Activated CD8-positive, alpha-beta memory T cell treated with anti-CD3 and anti-CD28 coated beads for 24 hours (primary cell): ENCODE measurements at places on chromosomes 6 and 20.

DNA sequence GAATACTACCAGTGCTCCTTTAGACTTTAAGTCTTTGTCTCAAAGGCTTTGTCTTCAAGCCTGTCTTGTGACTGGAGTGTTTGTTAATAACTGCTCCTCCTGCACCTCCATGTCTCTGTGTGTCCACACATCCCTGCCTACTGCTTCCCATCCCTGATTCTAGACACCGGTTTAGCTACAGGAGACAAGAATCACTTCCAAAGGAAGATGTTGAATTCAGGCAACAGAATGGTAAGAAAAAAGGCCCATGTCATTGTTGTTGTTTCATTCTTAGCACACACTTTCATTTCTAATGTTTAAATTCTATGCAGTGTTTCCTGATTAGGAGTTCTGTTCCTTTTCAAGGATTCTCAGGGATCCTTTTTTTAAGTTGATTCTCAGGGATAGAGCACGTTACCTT is 293.6 kb upstream of the STXBP5 start:
- no peak for DNase-seq

DNA sequence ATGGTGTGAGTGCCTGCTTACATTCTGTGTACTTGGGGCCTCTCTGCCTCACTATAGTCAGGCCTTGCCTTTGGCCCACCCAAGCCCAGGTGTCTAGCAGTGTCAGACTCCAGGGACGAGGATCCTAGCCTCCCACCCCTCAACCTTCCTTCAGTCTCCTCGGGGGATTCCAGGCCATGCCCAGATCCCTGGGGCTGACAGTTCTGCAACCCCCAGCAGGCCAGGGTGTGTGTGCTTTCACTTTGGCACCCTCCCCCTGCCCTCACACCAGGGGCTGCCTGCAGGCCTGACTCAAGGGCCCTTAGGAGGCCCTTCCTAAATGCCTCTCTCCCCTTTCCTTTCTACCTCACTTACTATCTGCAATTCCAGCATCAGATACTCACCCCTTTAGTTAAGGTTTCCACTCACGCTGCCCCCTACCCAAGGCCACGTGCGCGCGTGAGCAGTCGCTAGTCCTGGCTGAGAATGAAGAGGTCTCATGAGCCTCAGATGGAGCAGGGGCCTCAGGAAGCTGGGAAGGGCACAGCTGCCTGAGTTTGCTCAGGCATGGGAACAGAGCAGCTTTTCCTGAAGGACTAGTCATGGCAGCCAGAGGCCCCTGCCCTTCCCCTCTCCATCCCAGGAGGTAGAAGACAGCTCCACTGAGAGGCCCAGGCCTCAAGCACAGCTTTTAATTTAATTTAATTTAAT is 859 bp upstream of the CLPS start:
- no peak for DNase-seq

GRCh38 chr6:121879149-121879548 is 443.7 kb downstream of the GJA1 start:
- DNase-seq, result no peak

GRCh38 chr20:3777716-3778629 is 3.3 kb downstream of the SPEF1 start:
- peak; percentile 87 for DNase-seq

DNA sequence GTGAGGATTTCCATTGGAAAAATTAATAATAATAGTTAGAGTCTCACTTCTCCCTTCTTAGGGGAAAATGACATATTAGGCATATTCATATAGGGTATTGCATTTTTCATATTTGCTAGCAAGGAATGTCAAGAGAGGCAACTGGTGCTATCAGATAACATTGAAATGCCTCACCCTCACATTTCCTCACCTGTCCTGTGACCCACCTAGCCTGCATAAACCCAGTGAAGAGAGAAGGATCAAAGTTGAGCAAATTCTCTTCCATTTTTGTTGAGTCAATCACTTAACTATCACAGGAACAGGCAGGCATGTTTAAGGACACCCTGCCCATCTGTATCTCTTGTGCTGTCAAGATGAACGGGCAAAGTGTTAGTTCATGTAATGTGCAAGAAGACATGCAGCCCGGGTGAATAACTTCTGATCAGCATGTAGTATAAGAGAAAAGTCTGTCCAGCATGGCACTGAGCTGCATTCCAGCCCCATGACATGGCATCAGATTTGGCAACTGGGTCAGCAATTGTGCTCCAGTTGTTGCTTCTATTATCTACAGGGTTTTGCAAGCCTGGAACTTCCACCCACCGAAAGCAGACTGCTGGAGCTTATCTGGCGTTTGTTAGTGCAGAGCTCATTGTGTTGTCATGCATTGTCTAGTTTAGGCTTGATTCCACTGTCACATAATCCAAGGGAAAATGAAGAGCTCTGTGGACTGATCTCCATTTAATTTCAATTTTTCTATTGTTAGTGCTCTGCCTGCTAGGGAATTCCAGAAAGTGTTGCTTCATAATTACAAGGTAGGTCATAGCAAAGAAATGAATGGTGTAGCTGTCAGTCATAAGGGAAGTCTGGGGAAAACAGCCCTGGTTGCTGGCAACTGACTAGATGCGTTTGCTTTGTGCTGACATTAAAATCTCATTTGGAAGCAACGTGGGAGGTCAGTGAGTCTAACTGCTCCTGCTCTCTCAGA is 138.4 kb upstream of the TNFAIP3 start:
- DNase-seq, result no peak

DNA sequence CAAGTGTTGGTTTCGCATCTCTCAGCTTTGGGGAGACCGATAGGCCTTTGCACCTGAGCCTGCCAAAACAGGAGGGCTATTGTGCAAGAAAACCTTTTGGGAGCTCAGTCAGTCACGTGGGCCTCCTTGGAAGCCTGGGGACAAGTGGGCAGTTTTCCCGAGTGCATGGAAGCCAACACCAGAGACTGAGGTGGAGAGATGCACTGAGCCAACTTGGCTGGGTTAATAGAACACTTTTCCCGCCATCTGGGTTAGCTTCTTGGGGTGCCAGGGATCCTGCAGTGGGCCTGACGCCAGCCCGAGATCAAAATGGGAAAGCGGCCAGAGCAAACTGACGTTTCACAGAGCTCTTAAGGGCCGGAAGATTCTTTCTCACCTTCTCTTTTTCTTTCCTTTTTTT is 2.8 kb upstream of the OOEP start:
- DNase-seq, result no peak

DNA sequence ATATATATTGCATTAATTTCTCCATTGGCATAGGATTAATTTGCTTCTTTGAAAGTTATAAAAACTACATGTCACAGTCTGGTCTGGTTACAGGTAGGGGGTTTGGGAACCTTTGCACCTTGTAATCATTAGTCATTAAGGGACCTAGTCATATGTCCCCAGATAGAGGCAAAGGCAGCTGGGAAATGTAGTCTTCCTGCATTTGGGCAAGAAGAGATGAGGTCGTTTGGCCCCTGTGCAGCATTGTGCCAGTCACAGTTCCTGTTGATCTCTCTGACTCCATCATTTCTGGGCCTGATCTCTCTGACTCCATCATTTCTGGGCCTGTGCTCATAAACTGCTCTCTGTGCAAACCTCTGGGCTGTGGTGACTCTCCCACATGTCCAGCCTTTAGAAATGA is 73.2 kb downstream of the BCKDHB start:
- no peak for DNase-seq

DNA sequence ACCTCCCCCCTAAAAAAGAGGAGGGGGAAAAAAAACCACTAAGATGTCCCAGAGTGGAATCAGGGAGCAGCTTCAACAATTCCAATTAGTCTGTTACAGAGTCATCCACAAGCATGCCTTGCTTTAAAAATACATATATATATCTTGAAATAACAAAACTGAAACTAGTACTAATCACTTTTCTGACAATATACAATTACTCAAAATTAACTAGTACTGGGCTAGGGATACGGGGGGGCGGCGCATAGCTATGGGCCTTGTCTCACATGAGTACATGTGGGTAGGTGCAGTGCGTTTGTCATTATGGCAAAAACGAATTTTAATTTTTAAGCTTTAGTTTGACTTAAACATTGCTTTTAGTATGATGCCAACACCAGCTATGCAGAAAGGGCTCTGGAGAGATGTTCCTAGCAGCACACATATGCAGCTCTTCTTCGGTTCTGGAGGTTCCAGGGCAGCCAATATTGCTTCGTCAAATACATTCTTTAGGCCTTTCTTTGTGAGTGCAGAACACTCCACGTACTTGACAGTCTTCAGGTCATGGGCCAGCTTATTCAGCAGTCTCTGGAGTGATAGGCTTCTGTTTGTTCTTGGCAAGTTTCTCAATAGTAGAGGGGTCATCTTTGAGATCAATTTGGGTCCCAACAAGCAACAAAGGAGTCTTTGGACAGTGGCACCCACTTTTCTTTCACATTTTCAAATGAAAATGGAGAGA is 38.8 kb downstream of the ITCH start:
- DNase-seq, result no peak

DNA sequence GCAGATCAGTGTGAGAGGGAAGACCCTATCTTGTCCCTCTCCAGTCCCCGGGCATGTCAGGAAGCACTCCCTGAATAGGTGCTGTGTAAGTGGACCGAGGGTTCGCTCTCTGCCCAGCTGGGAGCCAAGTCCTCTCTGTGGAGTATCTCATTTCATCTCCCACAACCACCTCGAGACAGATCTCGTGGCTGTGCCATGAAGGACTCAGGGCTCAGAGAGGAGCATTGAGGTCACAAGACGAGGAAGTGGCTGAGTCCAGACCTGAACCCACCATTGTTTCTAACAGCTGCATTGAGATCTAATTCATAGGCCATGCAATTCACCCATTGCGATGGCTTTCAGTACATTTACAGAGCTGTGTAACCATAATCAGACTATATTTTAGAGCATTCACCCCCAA is 34.7 kb upstream of the STX16 start:
- DNase-seq, result no peak

- DNase-seq, result no peak
Observed at GRCh38 chr6:113120224-113120581, 736.9 kb upstream of the MARCKS start.

DNA sequence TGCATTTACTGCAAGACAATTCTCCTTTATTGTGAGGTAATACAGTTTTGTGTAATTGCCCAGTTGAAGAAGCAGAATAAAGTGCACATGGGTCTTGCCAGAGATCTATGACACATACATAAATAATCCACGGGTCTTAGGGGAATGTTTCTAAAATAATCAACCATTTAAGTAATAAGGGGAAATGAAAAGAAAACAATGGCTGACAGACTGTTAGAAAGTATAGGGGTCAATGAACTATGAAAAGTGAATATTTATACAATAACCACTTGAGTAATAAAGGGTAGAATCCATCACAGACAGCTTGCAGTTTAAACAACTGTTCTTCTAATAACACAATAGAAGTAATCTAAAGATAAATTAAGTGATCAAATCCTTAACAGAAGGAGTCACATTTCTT is 477.2 kb downstream of the EYS start:
- DNase-seq, result no peak

DNA sequence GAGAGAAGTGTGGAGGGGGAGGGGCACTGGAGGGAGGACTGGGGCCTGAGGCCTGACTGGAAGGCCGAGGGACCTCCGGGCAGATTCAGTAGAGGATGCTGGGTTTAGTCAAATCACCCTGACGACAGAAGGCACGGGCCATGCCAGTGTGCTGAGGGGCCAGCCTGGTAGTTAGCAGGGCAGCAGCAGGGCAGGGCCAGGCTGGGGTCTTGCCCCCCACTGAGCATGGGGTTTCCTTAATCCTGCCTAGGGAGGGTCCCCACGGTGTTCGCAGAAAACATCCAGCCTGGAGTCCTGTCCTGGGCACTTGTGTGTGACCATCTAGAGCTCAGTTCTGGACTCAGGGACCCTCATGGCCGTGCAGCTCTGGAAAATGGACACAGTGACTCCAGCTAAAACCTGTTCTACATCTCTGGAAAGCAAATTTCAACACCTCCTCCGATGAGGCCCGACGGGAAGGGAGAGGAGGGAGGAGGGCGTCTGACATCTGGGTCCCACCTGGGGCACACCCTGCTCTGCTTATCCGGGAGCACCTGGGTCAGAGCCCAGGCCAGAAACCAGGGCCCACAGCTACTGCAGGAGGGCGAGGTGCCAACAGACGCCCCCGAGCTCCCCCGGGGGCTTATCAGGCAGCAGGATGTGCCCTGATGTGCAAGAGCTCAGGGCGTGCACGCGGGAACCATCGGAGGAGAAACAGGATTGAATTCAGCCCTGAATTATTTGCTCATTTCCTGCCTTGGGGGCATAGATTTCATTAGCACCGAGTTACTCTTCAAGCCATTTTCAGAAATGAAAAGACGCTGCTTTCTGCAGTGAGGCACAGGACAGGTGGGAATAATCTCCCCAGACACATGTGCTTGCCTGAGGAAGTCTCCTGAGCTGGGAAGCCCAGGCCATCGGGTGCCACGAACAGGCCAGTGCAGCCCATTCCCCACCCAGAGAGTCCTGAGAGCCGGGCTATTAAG is 78.0 kb upstream of the MPC1 start:
- no peak for DNase-seq

- DNase-seq, result no peak
Observed at GRCh38 chr6:121330516-121330915, 3.8 kb downstream of the TBC1D32 start.

DNA sequence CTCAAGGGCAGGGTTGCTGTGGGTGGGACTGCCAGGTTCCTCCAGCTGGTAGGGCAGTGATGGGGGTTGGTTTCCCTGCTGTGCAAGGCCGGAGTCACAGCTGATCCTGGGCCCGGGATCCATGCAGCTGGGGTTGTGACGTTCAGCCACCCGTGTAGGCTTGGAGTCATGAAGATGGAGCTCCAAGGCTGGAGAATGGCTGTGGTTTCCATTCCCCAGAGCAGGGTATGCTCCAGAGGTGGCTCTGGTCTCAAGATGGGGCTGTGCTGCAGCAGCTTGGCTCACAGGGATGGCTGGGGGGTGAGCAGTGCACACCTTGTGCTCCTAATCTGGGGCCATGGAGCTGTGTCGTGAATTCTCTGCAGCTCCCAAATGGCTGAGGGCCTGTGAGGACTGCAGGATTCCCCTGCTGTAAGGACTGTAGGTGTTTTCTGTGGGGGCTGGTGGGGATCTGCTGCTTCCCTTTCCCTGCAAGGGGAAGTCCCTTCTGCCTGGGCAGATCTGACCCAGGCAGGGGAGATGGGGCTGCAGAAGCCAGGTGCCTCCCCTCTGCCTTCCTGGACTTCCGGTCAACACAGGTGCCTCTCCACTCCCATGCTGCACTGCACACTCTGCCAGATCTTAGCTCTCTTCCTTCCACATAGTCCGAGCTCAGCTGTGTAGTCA is 15.9 kb downstream of the KIF25 start:
- no peak for DNase-seq

DNA sequence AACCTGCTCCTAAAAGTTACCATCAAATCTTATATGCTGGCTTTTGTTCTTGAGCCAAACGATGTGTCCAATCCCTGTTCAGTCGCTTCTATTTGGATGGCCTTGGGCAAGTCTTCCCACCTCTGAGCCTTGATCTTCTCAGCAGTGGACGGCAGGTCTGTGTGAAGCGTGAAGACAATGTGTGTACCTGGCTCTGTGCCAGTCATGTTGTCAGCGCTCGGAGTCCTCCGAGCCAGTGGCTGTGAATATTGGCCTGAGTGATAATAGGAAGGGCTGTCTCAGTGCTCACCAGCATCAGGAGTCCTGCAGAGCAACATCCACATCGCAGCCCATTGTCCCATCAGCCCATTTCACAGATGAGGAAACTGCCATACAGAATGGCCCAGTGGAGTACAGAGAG is 219.0 kb downstream of the CDC5L start:
- DNase-seq, result peak; percentile 24
